T-helper 1 cell (primary cell): ENCODE measurements at places on chromosomes 5 and 9.

DNA sequence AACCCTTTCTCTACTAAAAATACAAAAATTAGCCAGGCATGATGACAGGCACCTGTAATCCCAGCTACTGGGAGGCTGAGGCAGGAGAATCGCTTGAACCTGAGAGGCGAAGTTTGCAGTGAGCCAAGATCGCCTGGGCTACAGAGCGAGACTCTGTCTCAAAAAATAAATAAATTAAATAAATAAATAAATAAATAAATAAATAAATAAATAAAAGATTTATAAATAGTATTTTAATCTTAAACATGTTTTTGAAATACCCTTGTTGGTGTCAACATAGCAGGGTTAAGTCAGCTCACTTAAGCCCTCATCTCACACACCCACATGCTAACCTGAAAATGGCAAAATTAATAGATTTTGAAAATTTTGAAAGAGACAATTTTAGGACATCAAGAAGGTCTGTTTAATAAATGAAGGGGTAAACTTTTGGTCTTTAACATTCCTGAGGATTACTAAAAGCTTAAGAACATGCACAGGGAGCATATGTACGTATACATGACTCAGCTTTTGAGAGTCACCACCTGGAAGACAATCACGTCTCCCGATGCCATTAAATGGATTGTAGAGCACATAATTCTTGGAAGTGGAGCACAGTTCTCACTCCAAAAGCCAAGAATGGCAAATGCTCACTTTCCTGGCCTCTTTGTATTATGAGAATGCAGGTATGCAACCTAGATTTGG lies 202.5 kb downstream of the GDNF start:
- no peak for DNase-seq

DNA sequence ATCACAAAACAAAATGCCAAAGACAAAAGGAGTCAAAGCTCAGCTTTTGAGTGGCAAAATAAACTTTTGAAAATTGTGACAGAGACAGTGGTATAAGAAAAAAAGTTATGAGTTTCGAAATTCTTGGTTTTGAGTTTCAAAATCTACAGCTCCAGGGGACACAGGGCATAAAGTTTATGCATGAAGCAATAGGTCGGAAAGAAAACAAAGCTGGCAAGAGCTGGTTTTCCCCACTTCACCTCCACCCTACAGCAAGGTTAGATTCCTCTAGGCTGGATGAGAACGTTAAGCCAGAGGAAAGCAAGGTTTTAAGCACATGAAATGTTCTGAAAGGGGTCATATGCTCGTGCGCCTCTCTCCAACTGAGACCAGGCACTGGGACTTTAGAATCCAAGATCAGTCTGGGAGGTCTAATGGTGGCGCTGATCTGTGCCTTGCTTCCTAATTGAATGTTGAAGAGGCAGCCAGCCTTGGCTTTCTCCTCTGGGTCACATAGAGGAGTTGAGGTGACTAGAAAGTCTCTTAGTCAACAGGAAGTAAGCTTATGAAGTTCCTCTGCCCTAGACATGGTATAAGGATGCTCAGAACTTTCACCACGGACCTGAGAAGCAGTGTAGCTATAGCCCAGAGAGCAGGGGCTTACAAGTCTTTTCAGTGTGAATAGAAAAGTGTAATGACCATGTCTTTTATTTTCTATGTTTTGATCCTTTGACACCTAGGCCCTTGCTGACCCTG lies 167.7 kb upstream of the DMAC1 start:
- DNase-seq = peak; percentile 24

- no peak for DNase-seq
Measured at GRCh38 chr9:123191680-123192079, 76.7 kb downstream of the STRBP start.

DNA sequence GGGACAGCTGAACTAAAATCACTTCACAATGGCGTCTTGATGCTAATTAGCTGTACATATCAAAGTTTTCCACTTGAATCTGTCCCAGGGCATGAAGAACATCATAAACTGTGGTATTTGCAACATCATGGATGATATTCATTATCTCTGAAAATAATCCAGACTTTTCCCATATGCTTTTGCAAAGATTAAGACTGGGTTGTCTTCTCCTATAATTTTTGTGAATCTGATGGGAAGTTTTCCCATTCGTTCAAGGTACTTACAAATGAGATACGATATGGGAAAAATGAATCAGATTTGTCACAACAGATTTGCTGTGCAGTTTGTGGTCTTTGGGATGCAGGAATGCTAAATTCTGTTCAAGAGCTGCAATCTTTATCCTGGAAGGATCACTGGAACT lies 17.4 kb upstream of the ADAMTS16 start:
- no peak for DNase-seq

GRCh38 chr5:137273511-137273910 lies 225.6 kb downstream of the SPOCK1 start:
- no peak for DNase-seq

DNA sequence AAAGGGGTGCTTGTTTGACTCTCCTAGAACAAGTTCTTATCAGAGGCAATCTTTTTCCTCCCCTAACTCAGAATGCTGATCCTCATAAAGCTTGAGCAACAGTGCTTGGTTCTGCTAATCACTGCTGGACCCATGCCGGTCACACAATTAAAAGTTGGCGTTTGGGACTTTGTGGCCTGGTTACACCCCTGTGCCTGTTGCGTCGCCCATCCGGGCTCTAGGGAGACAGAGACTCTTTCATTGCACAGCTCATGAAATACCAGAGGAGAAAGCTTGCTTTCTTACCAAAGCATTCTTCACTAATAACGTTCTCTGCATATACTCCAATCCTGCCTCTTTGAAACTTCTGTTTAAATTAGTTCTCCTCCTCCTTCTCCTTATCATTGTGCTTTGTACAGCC lies 301.1 kb downstream of the NR3C1 start:
- DNase-seq = no peak

DNA sequence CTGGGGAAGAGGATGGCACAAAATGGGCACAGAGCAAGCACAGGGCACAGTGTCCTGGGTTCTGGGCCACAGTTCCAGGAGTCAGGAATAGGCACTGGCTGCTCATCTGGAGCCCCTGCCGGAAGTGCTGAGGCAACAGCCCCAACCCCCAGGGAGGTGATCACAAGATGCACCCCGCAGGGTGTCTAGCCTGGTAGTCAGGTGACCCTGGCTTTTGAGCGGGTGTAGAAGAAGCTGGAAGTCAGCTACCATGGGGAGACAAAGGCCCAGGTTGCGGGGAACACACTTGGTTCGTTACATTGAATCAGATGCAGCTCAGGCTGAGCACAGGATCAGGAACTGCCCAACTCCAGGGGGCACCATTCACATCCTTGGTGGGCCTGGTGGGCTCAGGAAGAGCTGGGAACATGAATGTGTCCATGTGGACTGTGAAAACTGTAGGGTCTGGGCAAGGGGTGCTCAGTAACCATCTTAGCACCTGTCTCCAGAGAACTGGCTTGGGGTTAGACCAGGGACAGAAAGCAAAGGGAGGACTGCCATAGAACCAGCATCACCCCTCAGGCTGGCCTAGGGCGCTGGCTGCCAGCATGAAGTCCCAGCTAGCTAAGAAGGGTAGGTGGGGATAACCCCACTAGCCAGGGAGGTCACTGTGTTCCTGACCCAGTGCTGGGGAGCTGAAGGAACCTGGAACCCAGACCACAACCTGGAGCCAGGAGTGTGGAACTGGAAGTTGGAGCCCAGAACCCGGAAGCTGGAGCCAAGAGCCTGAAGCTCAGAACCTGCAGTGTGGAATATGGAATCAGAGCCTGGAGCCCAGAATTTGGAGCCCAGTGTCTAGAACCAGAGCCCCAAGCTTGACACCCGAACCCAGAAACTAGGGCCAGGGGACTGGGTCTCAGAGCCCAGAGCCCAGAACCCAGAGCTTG lies 6.1 kb upstream of the SLC34A1 start:
- no peak for DNase-seq

- no peak for DNase-seq
Measured at GRCh38 chr9:130285271-130285670, 19.7 kb downstream of the HMCN2 start.
